ENCODE measurements at places on chromosomes 5 and 9. TPM values are rescaled to one million over a fixed set of nuclear protein-coding genes. Genes with fewer than 3 reads are reported as not detected.

The MSMP gene
- not detected for total RNA-seq

The UGT3A1 gene
- not detected for total RNA-seq

DNA sequence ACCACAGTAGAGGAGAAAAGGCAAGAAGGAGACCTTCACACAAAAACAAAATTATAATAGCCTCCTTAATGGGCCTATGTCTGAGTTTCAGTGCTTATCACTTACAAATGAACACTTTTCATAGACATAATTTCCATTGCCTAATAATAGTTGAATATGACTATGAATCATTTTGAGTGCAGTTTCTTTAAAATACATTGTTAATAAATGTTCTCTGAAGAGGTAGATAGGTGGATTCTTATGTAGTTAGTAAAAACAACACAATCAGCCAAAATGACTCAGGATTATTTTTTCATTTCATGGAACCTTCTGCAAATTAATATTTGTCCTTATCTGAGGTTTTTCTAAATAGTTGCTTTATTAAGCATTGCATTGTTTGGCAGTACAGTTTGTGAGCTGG lies 45.6 kb downstream of the DAPK1 start:
- no peak for DNase-seq

GRCh38 chr5:175547842-175548241 lies 69.5 kb downstream of the SFXN1 start:
- no peak for DNase-seq

DNA sequence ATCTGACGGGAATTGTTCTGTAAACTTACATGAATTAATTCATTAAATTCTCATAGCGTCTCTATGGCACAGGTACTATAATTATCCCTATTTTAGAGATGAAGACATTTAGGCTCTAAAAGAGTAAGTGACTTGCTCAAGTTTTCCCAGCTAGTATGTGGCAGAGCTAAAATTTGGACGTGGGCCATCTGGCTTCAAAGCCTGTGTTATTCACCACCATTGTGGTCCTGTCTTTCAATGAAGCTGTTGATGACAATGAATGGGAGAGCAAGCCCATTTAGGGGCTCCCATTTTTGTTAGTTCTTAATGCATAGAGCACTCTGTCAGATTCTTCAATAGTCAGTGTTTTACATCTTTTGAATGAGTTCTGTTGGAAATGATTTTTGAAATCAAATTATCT lies 236.0 kb upstream of the CD180 start:
- DNase-seq = no peak

- no peak for DNase-seq
Measured at GRCh38 chr9:68462105-68462775, 78.4 kb downstream of the TMEM252 start.

GRCh38 chr5:143428155-143428554 lies 24.7 kb upstream of the NR3C1 start:
- no peak for DNase-seq

GRCh38 chr9:69273161-69273560 lies 51.9 kb upstream of the ENTREP1 start:
- DNase-seq = no peak
